ENCODE measurements at places on chromosomes 12 and 14. TPM values are rescaled to one million over a fixed set of nuclear protein-coding genes. Genes with fewer than 3 reads are reported as not detected.

The LBHD2 gene
- total RNA-seq, result not detected

The LTBR gene
- 37.3 TPM for total RNA-seq

The CYP46A1 gene
- total RNA-seq, result 0.98 TPM

The TAS2R31 gene
- total RNA-seq, result 0.81 TPM

The USP44 gene
- 0.25 TPM for total RNA-seq

The HOXC4 gene
- total RNA-seq, result 4.7 TPM

DNA sequence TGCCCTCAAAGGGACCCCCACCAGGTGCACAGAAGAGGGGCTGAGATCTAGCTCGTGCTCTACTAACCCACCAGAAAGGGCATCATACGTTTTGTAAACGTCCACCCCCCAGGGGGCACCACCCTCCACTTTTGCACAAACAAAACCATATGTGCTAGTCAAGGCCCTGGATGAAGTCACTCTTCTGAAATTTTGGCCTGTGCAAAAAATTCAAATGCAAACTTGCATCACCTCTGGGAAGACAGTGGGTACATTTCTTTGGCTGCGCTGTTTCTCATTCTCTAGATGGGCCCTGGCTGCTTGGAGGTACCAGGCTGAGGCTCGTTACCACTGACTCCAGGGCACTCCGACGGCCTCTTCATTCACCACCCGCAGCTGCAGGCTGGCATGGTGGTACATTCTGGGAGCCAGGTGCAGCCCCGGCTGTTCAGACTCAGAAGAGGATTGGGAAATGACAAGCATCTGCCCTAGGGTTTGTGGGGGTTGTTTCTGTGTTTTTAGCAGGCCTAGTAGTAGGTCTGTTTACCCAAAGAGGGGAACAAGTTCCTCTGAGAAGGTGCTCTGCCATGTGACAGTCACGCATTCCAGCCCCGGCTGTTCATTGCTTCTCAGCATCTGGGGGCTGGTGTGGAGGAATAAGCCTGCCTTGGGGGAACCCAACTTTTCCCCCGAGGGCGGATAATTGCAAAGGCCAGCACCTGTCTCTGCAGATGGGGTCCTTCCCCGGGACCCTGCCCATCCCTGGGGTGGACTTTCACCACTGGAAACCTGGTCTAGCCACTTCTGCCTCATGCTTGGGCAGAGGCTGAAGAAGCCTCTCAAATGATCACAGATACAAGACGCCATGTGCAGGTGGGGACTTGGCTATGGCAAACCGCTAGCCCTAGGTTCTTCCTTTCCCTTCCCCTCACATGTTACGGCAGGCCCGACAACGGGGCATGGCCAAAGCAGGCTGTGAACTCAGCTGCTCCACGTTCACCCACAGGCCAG is 147.6 kb downstream of the DPF3 start:
- peak; percentile 73 for DNase-seq

DNA sequence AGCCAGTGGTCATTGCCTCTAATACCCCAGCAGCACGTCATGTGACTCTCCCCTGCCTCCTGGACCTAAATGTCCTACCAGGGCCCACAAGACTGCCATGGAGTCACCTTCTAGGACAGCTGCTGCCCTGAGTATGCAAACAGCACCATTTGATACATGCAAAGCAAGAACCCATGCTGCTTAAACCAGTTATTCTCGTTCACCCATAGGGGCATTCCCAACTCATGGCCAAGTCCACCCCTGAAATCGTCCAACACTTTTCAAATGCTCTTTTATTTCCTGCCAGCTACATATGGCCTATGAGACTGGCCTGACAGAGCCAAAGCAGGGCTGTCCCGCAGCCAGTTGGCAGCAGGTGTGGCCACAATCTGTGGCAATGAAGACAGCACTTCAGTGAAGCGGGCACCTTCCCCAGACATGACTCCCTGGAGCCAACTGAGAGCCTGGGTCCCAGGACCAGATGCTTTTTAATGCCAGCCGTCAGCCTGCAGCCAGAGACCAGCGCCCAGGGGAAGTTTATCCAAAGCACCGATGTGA is 99.9 kb downstream of the BCAT1 start:
- no peak for DNase-seq

GRCh38 chr12:65568517-65568916 is 255.8 kb upstream of the HMGA2 start:
- no peak for DNase-seq

GRCh38 chr14:100662879-100663760 is 63.6 kb upstream of the DLK1 start:
- peak; percentile 70 for DNase-seq

GRCh38 chr12:112546996-112547395 is 128.2 kb downstream of the PTPN11 start:
- DNase-seq, result no peak

DNA sequence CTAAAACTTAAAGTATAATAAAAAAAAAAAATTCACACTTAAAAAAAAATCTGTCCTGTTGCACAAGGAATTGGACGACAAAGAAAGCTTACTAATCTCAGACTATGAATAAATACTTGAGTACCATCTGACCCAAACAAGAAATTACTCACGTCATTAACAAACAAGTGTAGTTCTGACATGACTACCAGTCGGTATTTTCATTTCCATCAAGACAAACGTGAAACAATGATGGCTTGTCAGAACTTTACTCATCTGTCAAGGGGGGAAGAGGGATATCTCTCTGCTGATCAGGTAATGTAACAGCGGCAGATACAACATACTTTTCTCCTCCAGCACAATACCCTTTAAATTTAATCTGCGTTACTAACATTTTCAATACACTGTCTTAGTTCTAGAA is 78.3 kb downstream of the CDK17 start:
- DNase-seq, result no peak

DNA sequence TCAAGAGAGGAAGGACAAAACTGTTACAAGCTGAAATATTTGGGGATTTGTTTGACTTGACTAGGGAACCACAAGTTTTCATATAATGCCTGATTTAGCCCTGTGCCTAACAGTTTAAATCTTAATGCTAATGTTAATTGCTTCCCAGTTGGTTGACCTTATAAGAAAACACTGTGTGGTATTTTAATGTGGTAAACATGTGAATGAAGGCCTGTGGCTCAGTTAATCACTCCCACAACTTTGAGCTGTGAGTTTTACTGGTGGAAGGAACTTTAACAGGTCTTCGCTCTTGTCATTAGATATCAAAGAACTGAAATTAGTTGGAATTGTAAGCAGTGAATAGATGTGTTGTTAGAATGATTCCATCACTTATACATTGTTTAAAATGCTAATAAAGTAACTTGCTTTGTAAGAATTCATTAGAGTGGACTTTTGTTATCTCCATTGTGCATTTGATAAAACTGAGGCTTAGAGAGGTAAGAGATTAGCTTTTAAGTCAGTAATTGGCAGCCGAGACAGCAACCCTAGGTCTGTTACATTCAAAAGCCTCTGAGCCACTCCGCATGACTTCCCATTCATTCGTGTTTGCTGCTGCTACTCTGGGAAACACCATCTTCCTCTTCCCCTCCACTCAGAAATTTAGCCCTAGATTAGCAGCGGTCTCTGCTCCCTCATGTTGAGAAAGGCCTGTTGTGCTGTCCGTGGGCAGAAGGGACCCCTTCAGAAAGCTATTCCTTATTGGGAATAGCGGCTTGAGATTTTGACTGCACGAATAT is 1.0 kb upstream of the TBK1 start:
- no peak for DNase-seq

DNA sequence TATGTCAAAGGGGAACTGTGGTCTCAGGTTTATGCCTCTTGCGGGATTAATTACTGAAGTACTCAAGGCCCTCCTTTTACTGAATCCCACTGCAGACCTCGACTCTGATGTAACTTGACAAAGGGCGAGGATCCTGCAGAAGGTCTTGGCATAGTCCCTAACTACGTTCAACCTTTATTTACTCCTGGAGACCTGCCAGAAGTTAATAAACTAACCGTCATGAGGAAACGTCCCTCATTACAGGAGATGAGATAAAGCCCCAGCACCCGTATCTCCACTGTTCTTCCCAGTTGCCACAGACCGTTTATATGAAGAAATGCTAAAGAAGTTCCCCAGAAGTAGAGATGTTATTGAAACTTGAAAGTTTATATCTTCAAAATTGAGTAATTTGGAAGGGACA is 190.9 kb downstream of the ETV6 start:
- no peak for DNase-seq

DNA sequence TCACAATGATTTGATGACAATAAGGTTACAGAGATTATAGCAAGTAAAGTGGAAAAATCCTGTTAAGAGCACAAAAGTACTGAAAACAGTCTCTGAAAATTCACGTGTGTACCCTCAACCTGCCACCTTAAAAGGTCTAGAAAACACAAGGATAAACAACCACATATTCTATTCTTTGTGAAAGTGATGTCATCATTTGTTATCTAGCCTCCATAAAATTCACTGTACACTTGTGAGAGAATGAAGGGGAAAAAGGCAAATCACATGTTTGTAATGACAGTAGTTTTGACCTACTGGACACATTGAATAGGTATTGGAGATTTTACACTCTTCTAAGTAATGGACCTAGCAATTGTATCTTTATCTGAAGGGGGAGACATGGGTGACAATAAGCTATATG is 4.0 kb downstream of the PTGDR start:
- DNase-seq, result no peak

- DNase-seq, result peak; percentile 69
Observed at GRCh38 chr12:118055144-118055557, 5.8 kb downstream of the WSB2 start.

- DNase-seq, result no peak
Observed at GRCh38 chr12:114938487-114939210, 254.7 kb upstream of the TBX3 start.

DNA sequence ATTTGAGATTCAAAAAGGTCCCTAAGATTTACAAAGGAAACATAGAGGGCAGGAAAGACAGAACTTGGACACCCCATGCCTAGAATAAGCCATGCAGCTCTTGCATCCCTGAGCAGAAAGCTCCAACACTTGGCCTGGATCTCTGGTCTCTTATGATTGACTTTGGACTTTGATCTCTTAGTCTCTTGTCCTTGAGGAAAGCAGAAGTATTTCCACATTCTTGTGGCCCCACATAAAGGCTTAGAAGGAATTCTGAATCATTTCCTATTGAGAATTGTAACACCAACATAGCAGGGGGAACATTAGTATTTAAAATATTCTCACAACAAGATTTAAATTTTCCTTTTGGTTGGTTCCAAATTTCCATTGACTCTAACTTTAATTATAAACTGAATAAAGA is 283.7 kb upstream of the PRKD1 start:
- DNase-seq, result no peak

- DNase-seq, result no peak
Observed at GRCh38 chr14:95524706-95525512, 8.5 kb upstream of the SYNE3 start.

- DNase-seq, result no peak
Observed at GRCh38 chr12:129615001-129615400, 288.8 kb downstream of the TMEM132D start.

- DNase-seq, result no peak
Observed at GRCh38 chr12:3300833-3301401, 190.1 kb upstream of the PRMT8 start.

DNA sequence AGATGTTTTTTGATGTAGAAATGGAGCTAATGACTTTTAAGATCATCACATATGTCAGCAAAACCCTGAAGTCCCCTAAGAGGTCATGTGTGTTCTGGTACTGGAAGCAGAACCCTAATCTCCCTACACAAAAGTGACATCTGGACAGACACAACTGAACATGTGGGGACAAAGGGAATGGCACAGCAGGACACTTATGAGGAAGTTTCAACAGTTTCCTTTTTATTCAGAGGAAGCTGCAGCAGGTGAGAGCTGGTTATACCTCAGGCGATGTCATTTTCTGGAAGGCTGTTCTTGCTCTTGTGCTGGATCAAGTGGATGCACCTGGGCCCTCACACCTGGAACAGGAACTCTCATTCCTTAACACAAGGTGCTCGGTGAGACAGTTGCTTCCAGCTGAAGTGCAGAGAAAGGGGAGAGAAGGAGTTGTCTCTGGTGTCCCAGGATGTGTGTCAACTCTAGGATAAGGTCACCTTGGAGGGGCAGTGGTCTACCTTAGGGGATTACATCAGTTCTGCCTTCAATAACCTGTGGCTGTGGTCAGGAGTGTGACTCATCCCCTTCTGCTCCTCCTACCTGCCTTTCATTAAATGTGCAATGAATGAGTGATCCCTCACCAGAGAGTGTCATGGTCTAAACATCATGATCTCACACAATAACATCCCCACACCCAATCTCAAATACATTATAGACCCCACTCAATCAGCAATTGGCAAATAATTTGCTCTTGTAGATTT is 463.4 kb downstream of the TMEM121 start:
- DNase-seq, result no peak

DNA sequence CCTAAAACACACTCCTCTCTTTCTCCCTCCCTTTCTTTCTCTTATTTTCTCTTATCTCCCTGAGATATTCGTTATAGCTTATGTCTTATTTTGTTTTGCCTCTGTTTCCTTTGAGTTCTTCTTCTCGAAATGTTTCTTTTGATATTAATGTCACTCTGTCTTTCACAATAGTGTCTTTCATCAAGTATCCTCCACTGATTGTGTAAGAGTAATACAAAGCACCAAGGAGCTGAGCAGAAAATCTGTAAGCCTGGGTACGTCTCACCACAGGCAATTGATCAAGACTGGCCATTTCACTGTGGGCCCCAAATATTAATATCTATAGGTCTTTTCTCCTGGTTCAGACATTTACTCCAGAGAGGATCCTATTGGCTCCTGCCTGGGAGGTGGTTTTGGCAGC is 4.8 kb upstream of the LYZ start:
- no peak for DNase-seq

- DNase-seq, result no peak
Observed at GRCh38 chr12:95204141-95204866, 13.0 kb downstream of the FGD6 start.

DNA sequence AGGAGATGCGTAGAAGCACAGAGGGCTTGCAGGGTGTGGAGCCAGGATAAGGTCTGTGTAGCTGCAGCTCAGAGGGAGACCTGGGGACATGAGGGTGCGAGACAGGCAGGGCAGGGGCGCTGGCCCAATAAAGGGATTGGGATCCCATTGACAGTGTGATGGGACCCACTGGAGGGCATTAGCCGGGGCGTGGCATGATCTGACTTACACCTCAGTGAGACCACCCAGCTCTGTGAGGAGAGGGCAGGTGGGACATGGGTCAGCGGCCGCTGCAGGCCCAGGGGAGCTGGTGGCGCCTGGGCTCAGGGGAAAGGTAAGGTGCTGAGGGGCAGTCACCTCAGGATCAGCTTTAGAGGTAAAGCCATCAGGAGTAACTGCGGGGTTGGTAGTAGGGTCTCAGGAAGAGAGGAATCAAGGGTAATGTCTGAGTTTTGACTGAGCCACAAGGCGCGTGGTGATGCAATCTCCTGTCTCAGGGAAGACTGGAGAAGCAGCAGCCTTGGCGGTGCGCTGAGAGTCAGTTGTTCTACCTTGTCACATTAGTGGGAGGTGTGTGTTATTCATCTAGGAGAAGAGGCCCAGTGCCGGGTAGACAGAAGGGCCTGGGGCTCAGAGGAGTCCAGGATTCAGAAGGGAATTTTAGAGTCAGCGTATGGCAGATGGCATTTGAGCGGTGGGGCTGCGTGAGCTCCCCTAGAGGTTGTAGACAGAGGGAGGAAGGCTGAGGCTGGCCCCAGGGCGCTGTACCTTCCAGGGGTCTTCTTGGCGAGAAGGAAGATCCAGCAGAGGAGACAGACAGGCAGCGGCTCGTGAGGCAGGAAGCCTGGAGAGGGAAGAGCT is 30.8 kb upstream of the BDKRB2 start:
- DNase-seq, result no peak
